Stimulated activated CD4-positive, alpha-beta T cell treated with anti-CD3 and anti-CD28 coated beads, Interleukin-15, amount 100 ng/mL, for 48 hours (primary cell): ENCODE measurements at places on chromosomes 3 and 15.

DNA sequence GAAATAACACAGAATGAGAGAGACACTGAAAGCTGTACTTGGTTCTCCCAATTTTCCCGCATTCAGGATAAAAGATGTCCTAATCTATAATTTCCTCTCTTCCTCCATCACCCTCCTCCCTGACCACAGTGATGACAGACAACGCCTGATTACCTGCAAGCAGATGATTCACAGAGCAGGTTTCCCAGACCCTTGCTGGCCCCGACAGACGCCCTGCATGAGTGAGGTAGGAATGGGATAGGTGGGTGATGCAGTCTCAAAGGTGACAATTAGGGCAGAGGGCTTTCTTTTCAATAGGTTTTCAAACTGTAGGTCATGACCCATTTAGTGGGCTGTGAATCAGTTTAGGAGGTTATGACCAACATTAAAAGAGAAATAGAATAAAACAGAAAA lies 5.2 kb upstream of the CXCR6 start:
- DNase-seq, result no peak

DNA sequence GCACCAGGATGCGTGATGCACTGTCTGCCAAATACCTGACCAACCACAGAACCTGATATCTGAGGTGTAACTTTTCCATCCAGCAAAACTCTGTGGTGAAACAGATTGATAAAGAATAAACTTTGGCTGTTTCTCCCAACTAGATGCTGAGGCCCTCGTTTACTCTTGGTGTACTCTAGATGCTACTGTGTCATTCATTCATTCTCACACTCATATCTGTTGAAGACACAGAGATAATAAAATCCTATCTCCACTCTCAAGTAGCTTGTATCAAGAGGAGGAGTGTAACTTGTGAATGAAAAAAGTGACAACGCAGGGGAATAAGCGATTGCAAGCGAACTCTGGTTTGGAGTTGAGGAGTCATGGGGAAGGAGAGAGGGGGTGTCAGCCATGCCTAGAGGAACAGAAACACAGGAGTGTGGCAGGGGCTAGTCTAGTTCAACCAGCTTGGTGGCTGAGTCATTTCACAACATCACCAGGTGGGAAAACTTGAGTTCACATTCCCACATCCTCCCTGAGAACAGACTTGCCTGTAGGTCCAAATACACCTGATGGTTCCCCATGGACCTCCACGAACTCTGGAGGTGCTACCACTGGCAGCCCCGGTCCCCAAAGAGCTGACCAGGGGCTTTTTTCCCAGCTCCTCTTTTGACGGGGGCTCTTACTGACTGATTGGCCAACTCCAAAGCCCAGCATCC lies 73.3 kb upstream of the SNRK start:
- DNase-seq, result no peak

GRCh38 chr3:140597364-140597763 lies 80.5 kb upstream of the TRIM42 start:
- DNase-seq, result no peak

- DNase-seq, result no peak
Observed at GRCh38 chr15:32867313-32867626, 149.5 kb downstream of the GREM1 start.

GRCh38 chr3:128502712-128503111 lies 9.7 kb upstream of the GATA2 start:
- no peak for DNase-seq

GRCh38 chr3:4888913-4889846 lies 90.1 kb upstream of the BHLHE40 start:
- no peak for DNase-seq

DNA sequence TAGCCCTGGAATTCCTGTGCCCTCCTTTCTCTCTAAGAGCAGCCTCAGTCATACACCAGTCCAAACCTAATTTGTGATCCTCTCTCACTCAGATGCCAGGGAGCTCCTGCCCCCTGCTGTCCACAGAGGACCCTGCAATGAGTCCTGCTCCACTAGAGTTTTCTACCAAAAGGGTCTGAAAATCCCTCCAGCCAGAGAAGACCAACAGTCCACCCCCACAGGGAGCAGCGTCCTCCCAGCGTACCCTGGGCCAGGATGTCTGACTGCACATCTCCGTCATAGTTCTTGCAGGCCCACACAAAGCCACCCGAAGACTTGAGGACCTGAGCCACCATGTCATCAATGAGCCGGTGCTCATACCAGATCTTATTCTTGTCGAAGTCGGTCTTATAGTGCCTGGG lies 15.4 kb downstream of the IDH2 start:
- DNase-seq, result no peak

DNA sequence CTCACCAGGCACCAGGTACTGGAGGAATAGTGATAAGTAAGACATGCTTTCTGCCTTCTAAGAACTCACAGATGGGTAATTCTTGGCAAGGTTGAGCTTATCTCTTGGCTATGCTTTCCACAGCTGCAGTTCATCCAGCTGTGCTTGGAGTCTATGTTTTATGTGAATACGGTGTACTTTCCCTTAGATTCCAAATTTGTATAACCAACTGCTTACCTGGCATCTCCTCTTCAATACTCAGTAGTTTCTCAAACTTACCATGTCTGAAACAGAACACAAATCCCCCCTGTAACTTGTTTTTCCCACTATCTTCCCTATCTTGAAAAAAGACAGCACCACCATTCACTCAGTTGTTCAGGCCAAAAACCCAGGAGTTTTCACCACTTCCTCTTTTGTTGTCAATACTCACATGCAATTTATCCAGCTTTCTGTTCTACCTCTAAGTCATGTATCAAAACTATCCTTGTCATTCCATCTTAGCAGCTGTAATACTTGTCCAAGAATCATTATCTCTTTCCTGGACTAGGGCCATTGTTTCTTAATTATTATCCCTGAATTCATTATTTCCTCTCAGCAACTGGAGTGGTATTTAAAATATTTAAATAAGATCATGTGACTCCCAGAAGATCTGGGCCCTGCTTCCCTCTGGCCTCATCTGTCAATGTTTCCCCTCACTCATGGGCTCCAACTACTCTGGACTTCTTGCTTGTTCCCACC lies 32.6 kb downstream of the COL6A5 start:
- DNase-seq, result no peak

DNA sequence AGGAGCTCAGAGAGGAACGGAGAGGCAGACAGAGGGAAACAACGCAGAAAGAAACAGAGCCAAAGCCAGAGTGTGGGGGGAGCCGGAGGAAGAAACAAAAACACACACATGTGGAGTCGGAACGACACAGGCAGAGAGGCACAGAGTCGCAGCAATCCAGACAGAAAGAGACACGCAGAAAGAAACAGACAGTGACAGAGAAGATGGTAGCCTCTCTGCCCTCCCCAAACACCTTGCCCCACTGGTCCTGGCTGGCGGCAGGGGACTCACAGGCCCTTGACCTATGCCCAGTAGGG lies 1.7 kb downstream of the NCKIPSD start:
- DNase-seq, result no peak

DNA sequence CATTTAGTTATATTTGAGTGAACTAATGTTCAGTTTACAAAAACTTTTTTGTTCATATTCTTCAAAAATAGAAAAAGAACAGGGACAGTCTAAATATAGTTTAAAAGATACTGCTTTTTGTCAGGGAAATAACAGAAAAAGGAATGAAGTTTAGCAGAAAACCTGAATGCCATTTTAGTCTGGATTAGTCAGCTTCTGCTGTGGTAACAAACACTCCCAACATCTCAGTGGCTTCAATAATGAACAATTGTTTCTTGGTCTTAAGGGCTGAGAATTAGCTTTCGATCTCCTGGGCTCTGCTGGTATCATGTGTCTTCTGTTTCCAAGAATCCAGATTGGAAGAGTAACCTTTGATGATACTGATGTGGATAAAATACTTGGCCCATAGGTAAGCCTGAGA lies 12.4 kb upstream of the USP13 start:
- DNase-seq, result no peak

DNA sequence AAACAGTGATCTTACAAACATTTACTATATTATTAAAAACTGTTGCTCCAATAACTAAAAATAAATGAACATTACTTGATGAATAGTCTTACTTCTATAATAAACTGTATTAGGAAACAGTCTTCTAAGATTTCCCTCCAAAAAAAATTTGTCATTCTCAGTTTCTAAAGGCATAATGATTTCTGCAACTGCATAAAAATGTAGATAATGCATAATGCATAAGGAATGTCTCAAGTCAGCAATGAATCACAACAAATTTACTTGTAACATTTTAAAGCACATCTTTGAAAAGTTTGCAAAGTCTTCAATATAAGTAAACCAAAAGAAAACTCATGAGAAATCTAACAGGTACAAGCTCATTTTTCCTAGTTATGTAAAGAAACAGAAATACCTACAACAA lies 113.5 kb downstream of the VPS13C start:
- no peak for DNase-seq

- DNase-seq, result no peak
Observed at GRCh38 chr3:131036986-131037385, 10.3 kb downstream of the NEK11 start.

DNA sequence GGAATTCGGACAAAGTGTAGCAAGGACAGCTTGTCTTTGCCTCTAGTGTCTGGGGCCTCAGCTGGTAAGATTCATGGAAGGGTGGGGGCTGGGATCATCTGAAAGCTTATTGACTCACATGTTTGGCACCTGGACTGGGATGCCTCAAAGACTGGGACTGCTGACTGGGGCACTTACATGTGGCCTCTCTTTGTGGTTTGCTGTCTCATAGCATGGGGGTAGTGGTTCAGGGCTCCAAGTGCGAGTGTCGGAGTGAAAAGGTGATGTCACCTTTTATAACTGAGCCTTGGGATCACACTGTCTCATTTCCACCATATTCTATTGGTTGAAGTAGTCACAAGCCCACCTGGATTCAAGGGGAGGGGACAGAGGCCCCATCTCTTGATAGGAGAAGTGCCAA lies 6.8 kb downstream of the MFSD1 start:
- no peak for DNase-seq

DNA sequence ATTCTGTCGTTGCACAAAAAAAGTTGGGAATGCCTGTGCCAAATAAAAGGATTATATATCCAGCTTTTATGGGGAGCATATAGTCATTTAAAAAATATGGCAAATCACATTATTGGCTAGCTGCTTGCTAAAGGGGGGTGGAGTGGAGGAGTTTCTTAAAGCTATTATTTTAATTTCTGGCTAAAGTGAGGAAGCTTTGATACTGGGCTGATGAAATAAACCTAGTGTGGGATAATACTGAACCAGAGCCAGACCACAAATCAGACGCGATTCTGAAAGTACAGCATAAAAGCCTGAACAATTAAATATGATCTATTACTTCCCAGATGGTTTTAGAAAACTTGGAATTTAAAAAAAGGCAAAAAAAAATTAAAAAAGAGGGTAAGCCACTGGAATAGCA lies 14.4 kb downstream of the POLR2M start:
- DNase-seq, result no peak

DNA sequence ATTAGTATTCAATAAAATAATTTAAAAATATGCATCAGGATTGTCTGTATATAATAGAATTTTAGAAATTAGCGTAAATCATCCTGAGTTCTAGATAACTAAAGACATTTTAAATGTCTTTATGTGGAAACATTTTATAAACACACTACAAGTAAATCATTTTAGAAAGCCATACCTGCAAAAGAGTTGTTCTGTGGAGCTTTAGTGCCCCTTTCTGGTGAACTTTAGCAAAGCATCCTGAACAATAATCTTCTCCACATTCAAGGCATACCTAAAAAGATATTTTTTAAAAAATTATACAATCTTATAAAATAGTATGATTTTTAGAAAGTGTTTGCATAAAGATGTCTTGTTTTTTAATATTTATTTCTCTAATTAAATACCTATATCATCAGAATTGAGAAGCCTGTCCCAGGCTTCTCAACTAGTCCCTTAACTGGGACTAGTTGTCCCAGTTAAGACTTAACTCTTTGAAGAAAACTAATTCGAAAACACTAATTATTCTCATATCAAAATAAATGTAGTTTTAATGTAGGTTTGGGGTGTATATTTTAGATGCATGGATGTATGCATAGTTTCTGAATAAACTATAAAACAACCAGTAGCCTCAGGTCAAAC lies 29.7 kb downstream of the ZBBX start:
- DNase-seq, result no peak

GRCh38 chr3:194231929-194232832 lies 96.2 kb downstream of the HES1 start:
- DNase-seq, result no peak

DNA sequence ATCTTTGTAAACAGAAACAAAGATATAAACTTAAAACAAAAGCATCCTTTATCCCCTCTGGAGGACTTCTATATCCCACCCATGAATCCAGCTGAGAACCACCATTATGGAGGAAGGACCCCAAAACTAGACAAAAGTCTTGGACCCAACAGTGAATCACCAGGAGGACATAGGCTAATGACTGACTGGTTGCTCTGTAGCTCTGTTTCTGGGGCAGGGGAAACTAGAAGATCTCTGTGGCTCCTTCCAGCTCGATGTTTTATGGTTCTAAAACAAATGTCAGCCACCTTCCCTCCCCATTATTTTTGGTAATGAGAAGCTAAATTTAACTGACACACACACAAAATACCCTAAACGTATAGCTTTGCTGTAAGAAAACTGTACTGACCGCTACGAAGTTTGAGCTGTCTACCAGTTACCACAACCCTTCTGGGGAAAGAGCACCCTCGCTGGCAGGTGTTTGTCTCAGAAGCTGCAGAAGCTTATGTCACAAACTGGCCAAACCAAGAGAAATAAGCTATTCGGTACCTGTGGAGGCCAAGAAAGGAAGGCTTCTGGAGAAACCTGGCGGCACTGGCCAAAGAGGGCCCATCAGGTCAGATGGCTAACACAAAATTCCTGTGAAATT lies 36.4 kb downstream of the MB21D2 start:
- DNase-seq, result no peak

- DNase-seq, result no peak
Observed at GRCh38 chr3:97680210-97680609, 84.3 kb upstream of the ARL6 start.

- DNase-seq, result no peak
Observed at GRCh38 chr15:62607643-62608042, 434.9 kb upstream of the TPM1 start.

DNA sequence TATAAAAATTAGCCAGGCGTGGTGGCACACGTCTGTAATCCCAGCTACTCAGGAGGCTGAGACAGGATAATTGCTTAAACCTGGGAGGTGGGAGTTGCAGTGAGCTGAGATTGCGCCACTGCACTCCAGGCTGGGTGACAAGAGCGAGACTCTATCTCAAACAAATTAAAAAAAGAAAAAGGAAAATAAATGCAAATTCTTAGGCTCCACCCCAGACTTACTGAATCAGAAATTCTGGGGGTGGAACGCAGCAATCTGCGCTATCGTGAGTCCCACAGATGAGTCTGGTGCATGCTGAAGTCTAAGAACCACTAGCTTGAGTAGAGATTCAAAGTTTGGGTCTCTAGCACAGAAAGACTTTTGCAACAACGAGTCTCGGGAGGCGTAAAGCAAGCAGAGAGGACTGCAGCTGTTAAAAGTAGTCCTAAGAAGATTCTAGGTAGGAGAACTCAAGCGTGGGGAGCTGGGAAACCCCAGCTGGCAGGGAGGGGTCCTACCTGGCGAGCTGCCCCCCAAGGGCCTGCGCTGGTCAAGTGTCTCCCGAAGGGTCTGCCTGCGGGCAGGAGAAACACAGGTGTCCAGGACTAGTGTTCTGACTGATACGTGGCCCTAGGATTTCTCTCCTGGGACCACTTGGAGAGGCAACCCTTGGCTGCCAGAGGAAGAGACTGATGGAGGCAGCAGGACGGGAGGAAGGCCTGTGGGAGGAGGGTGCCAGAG lies 21.9 kb downstream of the CEP19 start:
- DNase-seq, result no peak
